IPS DF 6.9 (cell line): ENCODE measurements at places on chromosomes 2 and 18.

- no peak overlapping the region for H3K4me3 ChIP-seq
- H3K27me3 ChIP-seq = no peaks in the 10 kb centered on the region
- H3K27ac ChIP-seq = no peak overlapping the region
- DNase-seq = no peak
- H3K4me1 ChIP-seq = no peaks in the 10 kb centered on the region; the same call in 1 of the 2 replicates
- H3K36me3 ChIP-seq = no peaks in the 10 kb centered on the region
Measured at GRCh38 chr2:197867624-197868023, 63.2 kb downstream of the PLCL1 start.

GRCh38 chr2:88137833-88138232, 10.0 kb upstream of the FABP1 start:
- DNase-seq = no peak
- H3K27ac ChIP-seq = no peak overlapping the region
- H3K27me3 ChIP-seq = no peaks in the 10 kb centered on the region
- H3K4me3 ChIP-seq = no peak overlapping the region

- no peak overlapping the region for H3K27ac ChIP-seq
- no peaks in the 10 kb centered on the region; the same call in 1 of the 2 replicates for H3K27me3 ChIP-seq
- no peaks in the 10 kb centered on the region for H3K36me3 ChIP-seq
Measured at GRCh38 chr2:11482473-11483035, 16.6 kb upstream of the E2F6 start.

- H3K36me3 ChIP-seq = no peaks in the 10 kb centered on the region
- no peaks in the 10 kb centered on the region for H3K27me3 ChIP-seq
- no peak overlapping the region for H3K4me3 ChIP-seq
- no peak for DNase-seq
Measured at GRCh38 chr18:67072791-67073190, 443.7 kb downstream of the DSEL start.

DNA sequence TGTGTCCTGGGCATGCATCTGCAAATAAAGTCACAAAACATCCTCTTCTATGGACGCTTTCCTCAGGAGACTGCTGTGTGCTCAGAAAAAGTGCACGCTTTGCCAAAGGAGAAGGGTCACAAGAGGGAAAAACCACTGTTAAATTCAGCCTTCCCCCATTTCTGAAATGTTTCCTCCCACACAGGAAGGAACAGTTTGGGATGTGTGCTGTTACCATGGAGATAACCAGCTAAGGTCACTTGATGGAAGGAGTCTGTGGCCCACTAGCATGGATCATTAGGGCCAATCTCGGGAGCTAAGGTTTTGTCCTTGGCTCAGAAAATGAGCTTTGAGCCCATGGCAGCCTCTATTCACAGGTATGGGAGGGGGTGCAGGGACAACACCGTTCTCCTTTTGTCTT, 5.6 kb downstream of the KCNE4 start:
- no peak for DNase-seq
- H3K4me3 ChIP-seq = no peak overlapping the region
- H3K4me1 ChIP-seq = no peaks in the 10 kb centered on the region
- no peak overlapping the region for H3K27ac ChIP-seq
- no peaks in the 10 kb centered on the region for H3K36me3 ChIP-seq
